ENCODE measurements at places on chromosomes 7 and 10.
A peak's percentile ranks its signal among the peaks of the same experiment; 100 is the strongest.

DNA sequence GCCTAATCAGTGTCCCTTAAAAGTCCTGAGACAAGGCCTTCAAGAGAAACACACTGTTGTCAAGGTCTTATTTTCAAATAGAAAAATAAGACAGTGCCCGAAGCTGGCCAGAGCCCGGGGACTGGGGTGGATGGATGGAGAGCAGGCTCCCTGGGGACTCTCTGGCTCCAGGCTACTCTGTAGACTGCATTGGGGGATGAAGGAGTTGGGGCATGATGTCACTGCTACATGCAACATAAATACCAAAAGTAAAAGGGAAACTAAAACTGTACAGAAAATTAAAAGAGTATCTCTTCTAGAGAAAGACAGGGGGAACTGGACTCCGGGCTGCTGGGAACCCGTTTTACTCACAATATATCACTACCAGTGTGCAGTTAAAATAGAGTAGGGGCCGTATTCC is 629.8 kb downstream of the KCNMA1 start:
- no peak for DNase-seq

- no peak for DNase-seq
Measured at GRCh38 chr7:8035192-8035591, 66.6 kb downstream of the GLCCI1 start.

DNA sequence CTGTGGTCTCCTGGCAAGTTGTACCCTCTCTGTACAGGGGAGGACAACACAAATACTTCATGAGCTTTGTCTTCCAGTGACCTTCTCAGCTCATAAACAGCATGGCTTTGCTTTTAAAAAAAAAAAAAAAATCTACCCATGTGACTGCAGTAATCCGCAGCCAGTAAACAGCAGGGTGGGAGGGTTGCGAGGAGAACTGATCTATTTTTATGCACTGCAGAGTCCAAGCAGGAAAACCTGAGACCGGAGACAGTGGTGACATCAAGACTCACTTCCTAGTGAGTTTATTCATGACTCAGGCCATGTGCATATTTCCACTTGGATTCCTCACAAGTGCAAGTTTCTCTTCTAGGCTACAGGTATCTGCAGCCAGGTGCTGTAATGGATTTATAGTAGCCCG is 127.9 kb downstream of the NRF1 start:
- DNase-seq = no peak

GRCh38 chr7:112523871-112524270 is 43.1 kb downstream of the LSMEM1 start:
- DNase-seq = no peak

DNA sequence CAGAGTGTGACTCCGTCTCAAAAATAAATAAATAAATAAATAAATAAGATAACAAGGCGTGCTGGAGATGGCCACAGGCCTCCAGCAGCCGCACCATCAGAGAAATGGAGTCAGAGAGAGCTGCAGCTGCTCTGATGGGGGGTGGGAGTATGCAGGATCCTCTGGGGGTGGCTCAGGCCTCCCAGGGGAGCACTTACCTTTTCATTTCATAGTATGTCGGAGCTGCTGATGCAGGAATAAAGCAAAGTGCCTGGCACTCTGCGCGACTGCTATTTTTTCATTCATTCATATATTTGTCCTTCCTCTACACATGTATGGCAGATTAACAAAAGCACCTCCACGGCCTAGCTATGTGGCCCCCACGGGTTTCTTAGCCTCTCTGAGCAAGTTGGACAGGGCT is 175.9 kb downstream of the CUX1 start:
- no peak for DNase-seq

- DNase-seq = no peak
Measured at GRCh38 chr7:3092468-3092867, 48.8 kb upstream of the CARD11 start.

DNA sequence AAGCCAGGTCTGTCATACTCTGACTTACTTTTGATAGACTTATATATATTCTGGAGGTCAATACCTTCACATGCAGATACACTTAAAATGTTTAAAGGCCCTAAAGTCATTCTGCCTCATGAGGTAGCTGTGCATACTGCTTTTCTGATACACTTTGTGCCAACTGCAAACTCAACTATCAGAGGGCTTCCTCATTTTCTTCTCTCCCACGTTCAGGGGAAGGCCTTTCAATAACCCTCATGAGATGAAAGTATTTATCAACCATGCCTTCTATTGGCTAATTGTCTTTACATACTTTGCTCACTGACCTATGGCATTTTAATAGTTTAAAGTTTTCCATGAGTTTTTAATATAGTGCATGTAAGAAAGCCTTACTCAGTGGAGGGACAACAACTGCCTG is 112.7 kb upstream of the AMPH start:
- no peak for DNase-seq

DNA sequence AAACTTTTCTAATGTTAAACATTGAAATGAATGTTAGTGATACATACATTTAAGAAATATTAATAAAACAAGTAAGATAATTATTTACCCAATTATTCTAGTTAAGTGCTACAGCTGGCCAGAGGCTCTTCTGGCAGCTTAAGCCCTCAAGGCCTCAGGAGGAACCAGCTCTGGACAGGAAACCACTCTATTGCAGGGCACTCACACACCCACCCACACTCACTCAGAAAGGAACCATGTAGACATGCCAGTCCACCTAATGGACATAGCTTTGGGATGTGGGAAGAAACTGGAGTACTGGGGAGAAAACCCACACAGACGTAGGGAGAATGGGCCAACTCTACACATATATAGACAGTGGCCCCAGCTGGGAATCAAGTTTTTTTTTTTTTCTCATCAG is 28.2 kb downstream of the UMAD1 start:
- no peak for DNase-seq

GRCh38 chr10:5047912-5048628 is 44.4 kb upstream of the AKR1C2 start:
- no peak for DNase-seq

DNA sequence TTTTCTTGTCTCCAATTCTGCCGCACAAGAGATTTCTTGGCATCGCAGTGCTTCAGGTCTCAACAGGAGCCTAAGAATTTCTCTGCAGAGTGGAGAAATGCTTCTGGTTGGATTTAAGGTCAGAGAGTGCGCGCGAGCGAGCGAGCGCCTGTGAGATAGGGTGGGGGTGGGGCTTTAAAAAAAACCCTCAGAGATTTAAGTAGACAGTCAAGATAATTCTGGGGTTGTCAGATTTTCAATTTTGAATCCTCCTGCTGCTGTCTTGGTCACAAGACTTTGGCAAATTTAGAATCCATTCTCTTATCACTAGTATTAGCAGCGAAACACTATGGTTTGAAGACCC is 49.7 kb downstream of the CPEB3 start:
- peak; percentile 80 for DNase-seq

- no peak for DNase-seq
Measured at GRCh38 chr7:25537662-25538375, 309.5 kb upstream of the NPVF start.

DNA sequence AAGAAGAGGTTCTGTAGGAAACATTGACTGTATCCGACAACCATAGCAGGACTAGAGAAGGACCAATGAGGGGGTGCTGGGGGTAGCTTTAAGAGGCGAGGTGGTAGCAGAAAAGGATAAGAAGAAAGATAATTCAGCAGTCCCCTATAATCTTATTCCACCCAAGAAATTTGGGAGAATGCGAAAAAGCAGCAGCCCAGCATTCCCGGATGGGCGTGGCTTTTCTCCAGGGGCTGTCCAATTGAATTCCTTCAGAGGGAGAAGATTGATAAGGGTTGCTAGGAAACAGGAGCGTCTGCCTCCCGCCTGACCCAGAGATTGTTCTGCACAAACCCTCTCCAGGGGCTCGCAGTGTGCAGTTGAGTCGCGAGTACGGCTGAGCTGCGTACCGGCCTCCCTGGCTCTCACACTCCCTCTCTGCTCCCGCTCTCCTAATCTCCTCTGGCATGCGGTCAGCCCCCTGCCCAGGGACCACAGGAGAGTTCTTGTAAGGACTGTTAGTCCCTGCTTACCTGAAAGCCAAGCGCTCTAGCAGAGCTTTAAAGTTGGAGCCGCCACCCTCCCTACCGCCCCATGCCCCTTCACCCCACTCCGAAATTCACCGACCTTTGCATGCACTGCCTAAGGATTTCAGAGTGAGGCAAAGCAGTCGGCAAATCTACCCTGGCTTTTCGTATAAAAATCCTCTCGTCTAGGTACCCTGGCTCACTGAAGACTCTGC is at the start of gene GRM3:
Gene GRM3, plus strand, starts transcription at position 349 of the 721 bp plus-strand sequence. CDS start 121,237 bp downstream, outside the sequence.
- peak; percentile 26 for DNase-seq

DNA sequence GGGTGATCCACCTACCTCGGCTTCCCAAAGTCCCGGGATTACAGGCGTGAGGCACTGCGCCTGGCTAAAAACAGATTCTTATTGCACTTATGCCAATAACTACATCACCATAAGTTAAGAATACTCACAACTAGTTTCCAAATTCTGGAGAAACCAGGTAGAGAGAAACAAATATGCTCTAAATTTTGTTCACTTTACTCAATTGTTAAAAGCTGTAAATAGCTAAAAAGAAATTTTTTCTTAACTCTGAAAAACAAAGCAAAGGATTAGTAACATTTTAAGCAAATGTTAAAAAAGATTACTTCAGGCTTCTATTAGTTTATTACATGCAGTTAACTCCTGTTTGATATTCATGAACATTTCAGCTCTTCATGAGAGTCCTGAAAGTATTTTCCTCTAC is 28.3 kb upstream of the ZMIZ2 start:
- no peak for DNase-seq

GRCh38 chr7:71752171-71752935 is 620.4 kb downstream of the GALNT17 start:
- peak; percentile 2 for DNase-seq

GRCh38 chr7:158590181-158590530 is 2.5 kb upstream of the PTPRN2 start:
- DNase-seq = no peak

DNA sequence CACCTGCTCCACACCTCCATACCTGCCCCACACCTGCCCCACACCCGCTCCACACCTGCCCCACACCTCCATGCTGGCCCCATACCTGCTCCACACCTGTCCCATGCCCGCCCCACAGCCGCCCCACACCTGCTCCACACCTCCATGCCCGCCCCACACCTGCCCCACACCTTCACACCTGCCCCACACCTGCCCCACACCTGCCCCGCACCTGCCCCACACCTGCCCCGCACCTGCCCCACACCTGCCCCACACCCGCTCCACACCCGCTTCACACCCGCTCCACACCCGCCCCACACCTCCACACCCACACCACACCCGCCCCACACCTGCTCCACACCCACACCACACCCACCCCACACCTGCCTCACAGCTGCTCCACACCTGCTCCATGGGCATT is 53.0 kb downstream of the PARP12 start:
- no peak for DNase-seq

DNA sequence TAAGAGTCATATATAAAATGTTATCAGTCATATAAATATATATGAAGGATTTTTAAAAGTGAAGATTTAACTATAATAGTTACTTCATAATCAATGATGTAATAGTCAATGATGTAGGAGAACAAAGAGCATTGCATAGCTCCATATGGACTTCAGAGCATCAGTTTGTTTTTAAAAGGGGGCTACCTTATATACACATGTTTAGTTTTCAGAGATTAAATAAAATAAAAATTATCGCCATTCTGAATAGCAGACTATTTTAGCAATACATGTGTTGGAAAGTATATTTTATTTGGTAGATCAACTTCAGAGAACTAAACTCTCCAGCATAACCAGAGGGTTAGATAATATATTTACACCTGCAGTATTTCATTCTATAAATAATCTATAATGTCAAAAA is 29.1 kb upstream of the EPC1 start:
- no peak for DNase-seq

DNA sequence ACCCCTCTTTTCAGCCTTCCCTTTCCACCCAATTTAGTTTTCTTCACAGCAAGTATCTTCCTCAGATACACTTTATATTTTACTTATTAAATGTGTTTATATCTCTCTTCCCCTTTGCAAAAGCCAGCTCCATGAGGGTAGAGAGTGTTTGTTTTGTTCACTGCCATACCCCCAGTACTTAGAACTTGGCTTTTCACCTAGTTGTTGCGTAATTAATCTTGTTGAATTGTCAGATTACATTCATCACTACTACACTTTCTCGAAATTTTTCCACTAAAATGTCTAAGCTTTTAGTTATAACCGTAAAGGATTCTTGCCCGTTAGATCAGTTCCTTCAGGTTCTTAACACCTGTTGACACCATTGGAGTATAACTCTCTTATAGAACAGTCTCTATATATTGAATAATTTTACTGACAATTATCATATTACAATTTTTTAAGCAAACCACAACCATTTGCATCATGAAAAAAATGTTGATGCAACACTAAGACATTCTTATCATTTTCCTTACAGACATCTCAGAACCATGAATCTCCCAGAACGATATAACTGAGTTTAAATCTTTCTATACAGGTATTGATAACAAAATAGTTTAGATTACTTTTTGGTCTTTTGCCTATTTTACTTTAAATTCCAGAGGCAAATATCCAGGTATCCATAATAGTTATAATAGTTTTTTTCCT is 29.9 kb downstream of the VWDE start:
- DNase-seq = no peak

DNA sequence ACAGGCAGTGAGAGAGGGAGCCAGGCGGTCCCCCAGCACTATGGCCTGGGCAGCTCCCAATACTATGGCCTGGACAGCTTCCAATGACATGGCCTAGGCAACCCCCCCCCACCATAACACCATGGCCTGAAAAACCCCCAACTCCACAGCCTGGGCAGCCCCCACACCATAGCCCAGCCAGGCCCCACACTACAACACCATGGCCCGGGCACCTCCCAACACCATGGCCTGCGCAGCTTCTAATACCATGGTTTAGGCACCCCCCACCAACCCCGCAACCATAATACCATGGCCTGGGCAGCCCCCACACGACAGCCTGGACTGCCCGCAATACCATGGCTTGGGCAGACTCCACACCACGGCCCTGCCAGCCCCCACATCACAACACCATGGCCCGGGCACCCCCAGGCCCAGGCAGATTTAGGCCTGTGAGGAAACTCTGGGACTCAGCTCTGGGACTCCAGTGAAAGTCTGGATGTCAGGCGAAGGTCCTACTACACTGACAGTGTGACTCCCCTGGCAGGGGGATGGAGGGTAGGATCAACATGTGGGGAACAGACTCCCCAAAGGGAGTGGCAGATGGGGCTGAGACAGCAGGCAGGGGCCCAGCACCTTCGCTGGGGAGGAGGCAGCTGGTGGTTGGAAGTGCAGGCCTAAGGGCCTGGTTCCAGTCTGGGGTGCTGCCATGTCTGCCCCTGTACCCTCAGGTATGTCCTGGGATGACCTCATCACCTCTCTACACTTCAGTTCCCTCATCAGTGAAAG is 8.7 kb downstream of the CPXM2 start:
- no peak for DNase-seq

GRCh38 chr7:149719050-149719899 is 54.1 kb downstream of the ZNF467 start:
- DNase-seq = no peak

DNA sequence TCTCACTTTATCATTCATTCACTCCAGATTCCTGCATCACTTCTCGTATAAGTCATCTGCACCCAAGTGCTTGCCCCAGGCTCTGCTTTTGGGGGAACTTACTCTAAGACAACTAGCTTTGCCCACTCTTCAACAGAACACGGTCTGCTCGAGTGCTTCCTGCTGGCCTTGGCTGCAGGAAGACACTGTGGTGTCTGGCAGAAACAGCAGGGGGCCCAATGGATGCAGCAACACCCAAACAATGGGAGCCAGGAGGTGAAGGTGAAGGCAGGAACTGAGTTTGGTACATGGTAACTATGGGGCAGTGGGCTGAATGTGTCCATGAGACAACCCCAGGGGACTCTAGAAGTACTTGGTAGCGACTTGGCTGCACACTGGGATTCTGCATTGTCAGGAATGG is 344.0 kb downstream of the REEP3 start:
- DNase-seq = no peak

GRCh38 chr7:27212497-27213432 is 12.9 kb upstream of the HOXA13 start:
- no peak for DNase-seq

- DNase-seq = no peak
Measured at GRCh38 chr7:26657686-26658388, 206.6 kb downstream of the SKAP2 start.

Data from C1 segment of cervical spinal cord (tissue), 14 donors.